ENCODE measurements at places on chromosomes 13 and 19. TPM values are rescaled to one million over a fixed set of nuclear protein-coding genes. Genes with fewer than 3 reads are reported as not detected.

GRCh38 chr13:29718694-29719093 lies 123.2 kb upstream of the SLC7A1 start:
- H3K4me3 ChIP-seq: no peak overlapping the region
- no peaks in the 10 kb centered on the region for H3K36me3 ChIP-seq
- no peaks in the 10 kb centered on the region for H3K27me3 ChIP-seq
- H3K27ac ChIP-seq: no peak overlapping the region

GRCh38 chr13:51148952-51149573 lies 38.0 kb upstream of the C13orf42 start:
- no peaks in the 10 kb centered on the region for H3K4me1 ChIP-seq
- no peak overlapping the region for H3K27ac ChIP-seq
- no peak for DNase-seq
- no peaks in the 10 kb centered on the region for H3K27me3 ChIP-seq
- H3K4me3 ChIP-seq: no peak overlapping the region

Gene TNNI3
- not detected for total RNA-seq

Gene LRRC8E
- total RNA-seq: 17.0 TPM

Gene SYNE4
- total RNA-seq: 0.26 TPM

Gene VSTM2B
- not detected for total RNA-seq

Gene RASAL3
- total RNA-seq: 3.0 TPM
